Astrocyte (in vitro differentiated cells and primary cell): ENCODE measurements at places on chromosomes 3 and 15.
A peak's percentile ranks its signal among the peaks of the same experiment; 100 is the strongest.

- no peak overlapping the region for H3K27ac ChIP-seq
- peaks cover 19% of the 10 kb centered on the region for H3K4me1 ChIP-seq
- H3K36me3 ChIP-seq, result no peaks in the 10 kb centered on the region
- no peaks in the 10 kb centered on the region for H3K27me3 ChIP-seq
- no peak for DNase-seq
Observed at GRCh38 chr3:46553154-46553553, 12.9 kb downstream of the LRRC2 start.

DNA sequence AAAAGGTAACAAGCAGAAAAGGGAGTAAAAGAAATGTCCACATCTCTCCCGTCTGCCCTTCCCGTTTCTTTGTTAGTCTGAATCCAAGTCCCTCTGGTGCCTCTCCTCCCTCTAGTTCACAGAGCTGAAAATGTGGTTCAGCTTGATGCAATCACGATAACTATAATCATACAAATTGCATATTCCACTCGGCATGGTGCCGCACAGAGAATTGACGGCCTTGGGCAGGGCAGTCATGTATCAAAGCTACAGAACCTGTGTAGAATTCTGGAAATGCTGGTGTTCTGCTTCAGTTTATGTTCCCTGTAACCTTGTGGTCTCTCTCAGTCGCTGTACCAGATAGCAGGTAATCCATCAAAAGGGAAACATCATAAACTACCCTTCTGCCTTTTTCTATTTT lies 562.9 kb upstream of the CBLB start:
- H3K36me3 ChIP-seq, result no peaks in the 10 kb centered on the region
- DNase-seq, result no peak
- peaks cover 18% of the 10 kb centered on the region for H3K4me1 ChIP-seq
- H3K27ac ChIP-seq, result no peak overlapping the region
- H3K4me3 ChIP-seq, result no peak overlapping the region
- no peaks in the 10 kb centered on the region for H3K27me3 ChIP-seq

DNA sequence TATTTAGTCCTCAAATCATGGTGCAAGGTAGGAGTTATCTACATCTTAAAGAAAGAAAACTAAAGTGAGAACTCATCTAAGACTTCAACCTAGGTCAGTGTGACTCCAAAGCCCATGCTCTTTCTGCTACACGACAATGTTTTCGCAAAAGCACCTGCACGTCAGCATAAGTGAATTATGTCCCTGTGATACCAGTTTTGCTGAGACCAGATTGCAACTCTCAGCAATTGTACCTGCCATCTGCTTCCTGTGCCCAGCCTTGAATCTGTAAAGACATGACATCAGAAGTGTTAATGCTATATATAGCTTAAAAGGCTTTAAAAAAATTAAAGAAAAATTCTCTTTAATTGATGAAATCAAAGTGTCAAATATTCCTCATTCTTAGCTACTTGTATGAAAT lies 43.4 kb downstream of the RETNLB start:
- H3K27me3 ChIP-seq, result no peaks in the 10 kb centered on the region
- H3K4me1 ChIP-seq, result no peaks in the 10 kb centered on the region
- H3K27ac ChIP-seq, result no peak overlapping the region
- H3K36me3 ChIP-seq, result no peaks in the 10 kb centered on the region

DNA sequence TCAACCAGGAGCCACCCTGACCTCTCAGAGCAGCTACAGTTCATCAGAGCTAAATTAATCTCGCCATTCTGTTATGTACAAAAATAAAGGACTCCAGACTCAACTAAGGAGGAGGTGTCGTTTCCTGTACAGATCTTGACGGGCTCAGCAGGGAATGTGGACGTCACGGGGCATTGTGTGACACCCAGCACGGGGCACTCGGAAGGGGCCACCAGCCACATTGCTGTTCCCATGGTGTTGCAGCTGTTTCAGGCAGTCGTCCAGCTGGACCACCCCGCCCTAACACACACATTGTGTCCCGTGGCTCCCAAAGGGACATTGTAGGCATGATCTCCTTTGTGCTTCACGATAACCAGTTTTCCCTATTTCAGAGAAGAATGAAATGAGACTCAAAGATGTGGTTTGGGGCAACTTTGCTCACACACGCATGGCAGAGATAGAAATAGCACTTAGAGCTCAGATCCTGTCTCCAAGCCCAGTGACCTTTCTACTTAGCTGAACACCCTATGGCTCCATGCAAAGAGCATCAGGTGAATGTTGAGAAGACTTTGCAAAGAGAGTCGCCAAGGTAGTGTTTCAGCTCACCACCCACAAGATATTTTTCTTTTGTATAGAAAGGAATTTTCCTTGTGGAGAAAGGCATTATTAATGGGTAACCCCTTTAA lies 5.5 kb downstream of the SSUH2 start:
- H3K4me3 ChIP-seq, result no peak overlapping the region
- no peaks in the 10 kb centered on the region for H3K36me3 ChIP-seq
- H3K27ac ChIP-seq, result no peak overlapping the region
- H3K27me3 ChIP-seq, result no peaks in the 10 kb centered on the region

DNA sequence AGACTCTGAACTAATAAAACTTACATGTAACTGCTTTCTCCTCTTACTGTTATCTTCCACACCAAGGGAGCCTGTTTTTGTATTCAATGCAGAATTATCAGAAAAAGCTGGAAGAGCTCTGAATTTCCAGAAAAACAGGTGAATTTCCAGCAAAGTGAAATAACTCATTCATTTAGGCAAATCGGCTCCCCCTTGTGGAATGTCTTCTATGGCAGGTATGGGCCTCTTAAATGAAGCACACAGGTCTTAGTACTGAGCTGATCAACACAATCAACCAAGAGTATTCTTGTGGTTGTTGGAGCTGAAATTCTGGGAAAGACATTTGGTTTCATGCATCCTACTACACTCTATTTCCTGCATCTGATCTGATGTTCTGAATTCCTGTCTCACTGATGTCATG lies 31.0 kb upstream of the PTPRG start:
- no peaks in the 10 kb centered on the region for H3K4me1 ChIP-seq
- H3K4me3 ChIP-seq, result no peak overlapping the region
- H3K27ac ChIP-seq, result no peak overlapping the region
- no peaks in the 10 kb centered on the region for H3K27me3 ChIP-seq
- peak; percentile 22 for DNase-seq
